ENCODE measurements at places on chromosomes 5 and 9. TPM values are rescaled to one million over a fixed set of nuclear protein-coding genes. Genes with fewer than 3 reads are reported as not detected.

The PCDHB13 gene
- 0.77 TPM for total RNA-seq

DNA sequence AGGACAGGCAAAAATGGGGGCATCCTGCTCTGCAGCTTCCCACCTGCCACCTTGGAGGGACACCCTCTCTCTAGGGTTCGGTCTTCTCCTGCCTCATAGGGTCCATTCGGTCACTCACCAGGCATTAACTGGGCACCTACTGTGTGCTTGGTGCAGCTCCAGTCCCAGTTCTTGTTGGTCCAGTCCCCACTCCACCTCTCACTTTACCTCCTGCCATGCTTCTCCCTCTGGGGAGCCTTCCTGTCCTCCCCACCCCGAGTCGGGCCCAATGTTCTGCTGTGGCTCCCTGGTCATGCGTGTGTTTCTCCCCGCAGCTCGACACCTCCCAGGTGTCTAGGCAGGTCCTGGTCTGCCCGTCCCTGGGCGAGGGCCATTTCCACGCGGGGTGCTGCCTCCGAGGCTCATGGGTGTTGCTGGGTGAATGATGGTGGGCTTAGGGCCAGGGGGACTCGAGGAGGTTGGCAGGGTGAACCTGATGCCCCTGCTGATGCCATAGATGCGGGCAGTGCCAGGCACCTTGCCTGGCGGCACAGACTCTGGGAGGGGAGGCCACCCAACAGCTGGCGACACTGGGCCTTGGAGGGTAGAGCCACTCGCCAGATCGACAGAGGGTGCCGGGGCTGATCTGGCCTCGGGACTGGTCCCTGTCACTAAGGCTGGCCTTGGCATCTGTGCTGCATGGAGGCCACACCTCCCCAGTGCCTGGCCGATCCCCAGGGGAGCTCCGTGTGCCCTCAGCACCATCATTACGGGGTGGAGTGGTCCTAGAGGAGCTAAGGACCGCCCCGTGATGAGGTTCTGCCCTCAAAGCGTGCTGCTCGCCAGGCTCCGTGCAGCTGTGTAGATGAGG is 66.0 kb upstream of the RNU6ATAC start:
- no peak overlapping the region for H3K4me3 ChIP-seq
- DNase-seq, result no peak
- H3K27ac ChIP-seq, result no peak overlapping the region
- H3K36me3 ChIP-seq, result no peaks in the 10 kb centered on the region

GRCh38 chr9:9750719-9751118 is 862.1 kb downstream of the PTPRD start:
- DNase-seq, result no peak
- H3K4me1 ChIP-seq, result peaks cover 42% of the 10 kb centered on the region
- no peaks in the 10 kb centered on the region for H3K36me3 ChIP-seq
- H3K27ac ChIP-seq, result no peak overlapping the region
- no peak overlapping the region for H3K4me3 ChIP-seq

The ANKRD33B gene
- 4.4 TPM for total RNA-seq

GRCh38 chr9:105444130-105444529 is 3.7 kb upstream of the FSD1L start:
- no peaks in the 10 kb centered on the region for H3K36me3 ChIP-seq
- no peak overlapping the region for H3K4me3 ChIP-seq
- H3K4me1 ChIP-seq, result peaks cover 5% of the 10 kb centered on the region
- H3K27ac ChIP-seq, result no peak overlapping the region

DNA sequence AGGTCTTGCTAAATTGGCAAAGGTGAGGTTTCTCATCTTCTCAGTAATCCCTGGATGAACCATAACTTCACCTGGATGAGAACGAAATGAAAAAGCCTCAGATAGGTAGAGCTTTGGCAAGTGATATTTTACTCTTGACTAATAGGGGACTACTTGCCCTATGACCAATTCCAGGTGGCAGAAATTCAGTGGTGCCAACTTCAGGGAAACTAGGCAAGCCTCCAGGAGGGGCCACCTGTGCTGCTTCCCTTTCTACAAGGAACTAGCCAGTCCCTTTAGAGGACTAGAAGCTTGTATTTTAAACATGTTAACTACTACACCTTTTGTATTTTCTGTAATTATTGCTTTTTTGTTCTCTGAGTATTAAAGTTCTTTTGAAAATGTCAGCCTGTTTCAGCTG is 169.0 kb upstream of the GRIA1 start:
- no peaks in the 10 kb centered on the region for H3K27me3 ChIP-seq
- H3K36me3 ChIP-seq, result no peaks in the 10 kb centered on the region
- no peak overlapping the region for H3K27ac ChIP-seq
- H3K4me1 ChIP-seq, result no peaks in the 10 kb centered on the region
- H3K4me3 ChIP-seq, result no peak overlapping the region

The IL4 gene
- not detected for total RNA-seq

DNA sequence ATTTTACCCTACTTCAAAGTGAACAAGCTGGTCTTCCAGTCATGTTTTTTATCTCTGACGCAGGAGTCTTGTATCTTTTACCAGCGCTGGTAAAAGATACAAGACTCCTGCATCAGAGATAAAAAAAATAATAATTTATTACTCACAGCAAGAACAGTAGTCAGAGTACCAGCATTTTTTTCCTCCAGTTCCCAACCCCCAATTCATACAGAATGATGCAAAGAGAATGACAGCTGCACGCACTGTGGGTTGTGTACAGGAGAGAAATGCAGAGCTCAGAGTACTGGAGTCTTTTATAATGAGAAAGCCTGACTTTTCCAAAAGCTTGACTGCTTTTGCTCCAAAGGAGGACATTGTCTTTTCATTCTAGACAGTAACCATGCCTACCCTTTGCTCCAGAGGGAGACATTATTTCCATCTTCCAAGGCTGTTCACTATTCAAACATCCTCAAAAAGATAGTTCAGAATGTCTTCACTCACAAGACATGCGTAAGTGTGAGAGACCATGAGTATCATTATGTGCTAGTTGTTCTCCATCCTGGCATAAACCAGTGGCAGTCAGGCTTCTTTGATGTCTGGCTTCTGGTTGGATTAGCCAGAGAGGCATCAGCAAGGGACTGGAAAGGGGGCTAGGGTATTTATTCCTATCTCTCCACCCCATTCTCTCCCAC is 14.3 kb upstream of the RANBP6 start:
- H3K27ac ChIP-seq, result no peak overlapping the region
- H3K36me3 ChIP-seq, result no peaks in the 10 kb centered on the region
- no peaks in the 10 kb centered on the region for H3K4me1 ChIP-seq
- H3K4me3 ChIP-seq, result no peak overlapping the region
- H3K27me3 ChIP-seq, result peaks cover 8% of the 10 kb centered on the region

GRCh38 chr9:79542735-79543620 is 28.8 kb upstream of the TLE4 start:
- H3K36me3 ChIP-seq, result no peaks in the 10 kb centered on the region
- H3K4me3 ChIP-seq, result no peak overlapping the region
- no peaks in the 10 kb centered on the region for H3K4me1 ChIP-seq

DNA sequence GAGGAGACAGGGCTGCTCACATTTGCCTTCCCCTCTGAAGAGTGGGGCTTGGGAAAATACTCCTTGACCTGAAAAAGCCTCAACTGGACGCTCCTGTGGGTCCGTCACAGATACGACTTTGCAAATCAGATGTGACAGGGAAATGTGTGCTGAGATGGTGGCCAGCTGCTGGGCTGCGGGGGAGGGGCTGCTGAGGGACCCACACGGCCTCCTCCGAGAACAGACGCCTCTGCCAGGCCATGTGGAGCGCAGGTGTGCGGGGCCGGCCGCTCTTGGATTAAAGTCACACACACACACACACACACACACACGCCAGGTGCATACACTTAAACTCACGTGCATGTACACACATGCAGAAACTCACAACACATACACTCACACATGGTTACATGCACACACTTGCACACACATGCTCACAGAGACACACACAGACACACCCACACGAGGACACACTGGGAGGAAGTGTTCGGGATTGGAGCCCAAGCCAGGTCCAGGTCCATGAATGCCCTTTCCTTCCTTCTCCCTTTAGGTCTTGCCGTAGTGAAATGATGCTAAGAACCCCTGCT is 167.4 kb downstream of the GAPVD1 start:
- no peaks in the 10 kb centered on the region for H3K4me1 ChIP-seq
- no peaks in the 10 kb centered on the region for H3K36me3 ChIP-seq
- no peak overlapping the region for H3K27ac ChIP-seq
- H3K27me3 ChIP-seq, result no peaks in the 10 kb centered on the region
- no peak overlapping the region for H3K4me3 ChIP-seq

Data from endothelial cell of umbilical vein (primary cell).